ENCODE measurements at places on chromosomes 11 and 22. TPM values are rescaled to one million over a fixed set of nuclear protein-coding genes. Genes with fewer than 3 reads are reported as not detected.

DNA sequence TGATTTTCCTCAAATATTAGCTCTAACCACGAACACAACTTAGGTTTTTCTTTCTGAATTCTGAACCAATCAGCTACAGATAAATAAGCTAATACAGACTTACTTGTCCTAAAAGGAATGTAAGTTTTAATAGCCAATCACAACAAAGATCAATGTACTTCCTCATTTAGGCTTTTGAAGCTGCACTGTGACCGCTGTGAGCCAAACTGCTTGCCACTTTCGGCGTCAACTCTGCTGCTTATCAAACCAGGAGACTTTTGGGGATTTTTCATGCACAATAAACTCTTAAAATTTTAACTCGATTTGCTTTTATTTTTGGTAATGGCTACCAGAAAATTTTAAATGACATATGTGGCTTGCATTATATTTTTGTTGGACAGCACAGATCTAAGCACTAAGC lies 92.5 kb downstream of the TMPRSS5 start:
- no peaks in the 10 kb centered on the region for H3K4me1 ChIP-seq
- H3K27me3 ChIP-seq: peaks cover 12% of the 10 kb centered on the region
- no peaks in the 10 kb centered on the region for H3K36me3 ChIP-seq
- no peak overlapping the region for H3K4me3 ChIP-seq
- H3K27ac ChIP-seq: no peak overlapping the region
- no peak for DNase-seq

C11orf91 gene
- 0.40 TPM for total RNA-seq

GRCh38 chr22:36180038-36180880 lies 19.7 kb upstream of the APOL3 start:
- no peak overlapping the region for H3K4me3 ChIP-seq
- peaks cover 4% of the 10 kb centered on the region for H3K4me1 ChIP-seq
- peaks cover 4% of the 10 kb centered on the region for H3K36me3 ChIP-seq
- no peak overlapping the region for H3K27ac ChIP-seq
- peaks cover 5% of the 10 kb centered on the region for H3K27me3 ChIP-seq
- DNase-seq: peak; percentile 87

DNA sequence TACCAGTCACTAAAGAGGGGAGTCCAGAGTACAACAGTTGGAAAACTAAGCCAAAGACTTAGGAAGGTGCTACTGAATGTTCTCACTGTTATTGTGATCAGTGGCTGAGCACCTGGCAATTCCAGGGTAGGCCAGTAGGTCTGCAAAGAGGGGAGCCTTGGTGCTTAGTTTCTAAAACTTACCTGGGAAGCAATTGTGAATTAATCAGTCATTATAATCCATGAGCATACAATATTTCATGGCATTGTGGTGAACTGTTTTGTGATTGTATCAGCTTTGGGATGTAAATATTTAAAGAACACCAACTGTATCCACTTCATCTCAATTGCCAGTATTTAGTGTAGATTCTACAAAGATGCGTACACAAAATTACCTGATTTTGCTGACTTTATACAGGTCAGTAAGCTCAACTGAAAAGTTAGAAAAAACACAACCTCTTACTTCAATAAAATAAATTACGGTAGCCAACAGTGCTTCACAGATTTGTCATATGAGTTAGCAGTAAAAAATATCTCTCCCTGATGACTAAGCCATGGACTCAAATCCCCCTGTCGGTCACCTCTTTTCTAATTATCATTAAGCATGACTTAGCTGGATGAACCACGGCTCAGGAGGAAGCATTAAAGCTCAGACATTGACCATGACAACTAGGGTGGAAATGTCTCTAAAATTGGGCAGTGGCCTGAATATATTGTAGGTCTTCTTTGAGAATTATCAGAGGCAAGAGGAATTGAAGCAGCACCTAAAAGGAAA lies 30.8 kb upstream of the SORL1 start:
- peak overlapping the region; percentile 56 for H3K27ac ChIP-seq
- peaks cover 45% of the 10 kb centered on the region for H3K4me1 ChIP-seq
- H3K4me3 ChIP-seq: no peak overlapping the region
- DNase-seq: no peak

- H3K4me1 ChIP-seq: no peaks in the 10 kb centered on the region
- no peak for DNase-seq
- no peaks in the 10 kb centered on the region for H3K36me3 ChIP-seq
- peaks cover 9% of the 10 kb centered on the region for H3K27me3 ChIP-seq
- no peak overlapping the region for H3K27ac ChIP-seq
Observed at GRCh38 chr11:16881074-16881709, 133.0 kb downstream of the PLEKHA7 start.

DNA sequence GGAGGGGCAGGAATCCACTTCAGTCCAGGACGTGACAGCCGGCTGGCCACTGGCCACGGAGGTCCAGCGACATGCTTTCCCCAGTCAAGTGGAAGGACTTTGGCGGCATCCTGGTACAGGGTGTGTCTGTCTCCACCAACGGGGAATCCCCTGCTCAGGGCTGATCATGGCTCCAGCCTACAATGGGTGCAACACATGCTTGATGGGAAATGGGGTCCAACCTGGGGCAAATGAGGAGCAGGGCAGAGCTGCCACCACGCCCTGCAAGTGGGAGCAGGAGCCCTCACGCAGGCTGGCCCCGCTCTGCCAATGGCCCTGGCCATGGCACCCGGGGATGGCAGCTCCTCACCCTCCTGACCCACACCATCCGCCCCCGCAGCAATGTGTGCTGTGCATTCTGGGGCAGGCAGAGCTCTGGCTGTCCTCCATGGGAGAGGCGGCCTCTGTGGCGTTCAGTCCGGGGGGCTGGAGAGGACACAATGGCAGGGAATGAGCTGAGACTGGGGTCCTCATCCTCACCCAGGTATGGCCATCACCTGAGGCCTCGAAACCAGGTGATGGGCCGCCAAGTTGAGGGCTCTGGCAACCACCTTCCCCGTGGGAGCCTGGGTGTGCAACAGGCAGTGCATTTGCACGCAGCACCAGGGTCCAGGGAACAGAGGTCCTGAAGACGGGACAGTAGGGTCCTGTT lies 5.8 kb upstream of the SEPTIN5 start:
- DNase-seq: no peak
- no peak overlapping the region for H3K4me3 ChIP-seq
- H3K36me3 ChIP-seq: no peaks in the 10 kb centered on the region

DNA sequence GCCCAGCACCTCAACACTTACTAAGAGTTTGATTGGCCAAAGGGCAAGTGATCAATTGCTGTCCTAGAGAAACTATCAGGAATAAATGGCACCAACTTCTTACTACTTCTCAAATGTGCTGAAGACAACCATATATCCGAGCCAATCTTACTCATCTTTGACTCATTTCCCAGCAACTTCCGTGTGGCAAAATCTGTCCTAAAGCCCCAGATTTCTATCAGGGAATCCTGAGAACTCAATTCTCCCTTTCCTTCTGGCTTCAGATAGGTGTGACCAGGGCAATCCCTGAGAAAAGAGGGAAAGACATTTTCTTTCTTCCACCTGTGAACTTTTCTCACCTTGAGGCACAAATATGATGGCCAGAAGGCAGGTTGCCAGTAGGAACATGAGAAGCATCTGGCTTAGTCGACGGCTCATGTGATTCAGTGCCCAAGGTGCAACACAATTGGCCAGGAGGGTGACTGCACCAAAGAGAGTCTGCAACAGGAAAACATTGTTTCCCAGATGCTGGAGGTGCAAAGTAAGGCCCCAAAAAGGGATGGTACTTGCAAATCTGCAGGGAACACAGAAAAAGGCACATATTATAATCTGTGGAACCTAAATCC lies 21.8 kb upstream of the SLC22A24 start:
- peaks cover 32% of the 10 kb centered on the region for H3K27me3 ChIP-seq
- no peak overlapping the region for H3K4me3 ChIP-seq
- H3K4me1 ChIP-seq: no peaks in the 10 kb centered on the region
- no peak overlapping the region for H3K27ac ChIP-seq
- DNase-seq: no peak

HEPHL1 gene
- not detected for total RNA-seq

FGF3 gene
- total RNA-seq: not detected

- no peak overlapping the region for H3K4me3 ChIP-seq
- H3K4me1 ChIP-seq: no peaks in the 10 kb centered on the region
- H3K36me3 ChIP-seq: no peaks in the 10 kb centered on the region
- no peak overlapping the region for H3K27ac ChIP-seq
Observed at GRCh38 chr11:67538306-67538705, 15.1 kb upstream of the CABP2 start.

RIC8A gene
- total RNA-seq: 111 TPM

POLR3H gene
- total RNA-seq: 29.8 TPM

DNA sequence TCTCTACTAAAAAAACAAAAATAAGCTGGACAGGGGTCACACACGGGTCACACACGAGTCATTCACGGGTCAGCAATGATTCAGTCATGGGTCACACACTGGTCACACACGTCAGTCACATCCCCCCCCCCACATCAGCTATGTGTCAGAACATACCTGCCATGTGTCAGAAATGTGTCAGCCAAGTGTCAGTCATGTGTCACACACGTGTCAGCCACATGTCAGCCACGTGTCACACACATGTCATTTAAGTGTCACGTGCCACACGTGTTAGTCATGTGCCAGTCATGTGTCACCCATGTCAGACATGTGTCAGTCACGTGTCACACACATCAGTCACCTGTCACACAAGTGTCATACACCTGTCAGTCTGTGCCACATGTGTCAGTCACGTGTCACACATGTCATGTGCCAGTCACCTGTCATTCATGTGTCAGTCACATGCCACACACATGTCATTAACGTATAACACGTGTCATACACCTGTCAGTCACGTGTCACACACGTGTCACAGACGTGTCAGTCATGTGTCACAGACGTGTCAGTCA lies 28.7 kb upstream of the MMP20 start:
- H3K36me3 ChIP-seq: peaks cover 1% of the 10 kb centered on the region
- no peak overlapping the region for H3K4me3 ChIP-seq
- DNase-seq: no peak
- no peak overlapping the region for H3K27ac ChIP-seq

GRCh38 chr11:123519055-123519796 lies 89.2 kb downstream of the GRAMD1B start:
- no peak overlapping the region for H3K4me3 ChIP-seq
- no peak for DNase-seq
- H3K27ac ChIP-seq: no peak overlapping the region
- H3K4me1 ChIP-seq: peaks cover 8% of the 10 kb centered on the region
- H3K27me3 ChIP-seq: no peaks in the 10 kb centered on the region

GRCh38 chr11:6746086-6746618 lies 25.6 kb downstream of the OR2AG2 start:
- H3K27ac ChIP-seq: no peak overlapping the region
- H3K4me1 ChIP-seq: peaks cover 34% of the 10 kb centered on the region
- peaks cover 15% of the 10 kb centered on the region for H3K36me3 ChIP-seq
- no peak overlapping the region for H3K4me3 ChIP-seq
- H3K27me3 ChIP-seq: no peaks in the 10 kb centered on the region

PKNOX2 gene
- total RNA-seq: not detected

PNPLA5 gene
- total RNA-seq: not detected

GRCh38 chr22:49767355-49768062 lies 60.2 kb downstream of the BRD1 start:
- H3K27me3 ChIP-seq: no peaks in the 10 kb centered on the region
- no peaks in the 10 kb centered on the region for H3K36me3 ChIP-seq
- peak; percentile 53 for DNase-seq
- no peak overlapping the region for H3K27ac ChIP-seq
- peaks cover 4% of the 10 kb centered on the region for H3K4me1 ChIP-seq

DNA sequence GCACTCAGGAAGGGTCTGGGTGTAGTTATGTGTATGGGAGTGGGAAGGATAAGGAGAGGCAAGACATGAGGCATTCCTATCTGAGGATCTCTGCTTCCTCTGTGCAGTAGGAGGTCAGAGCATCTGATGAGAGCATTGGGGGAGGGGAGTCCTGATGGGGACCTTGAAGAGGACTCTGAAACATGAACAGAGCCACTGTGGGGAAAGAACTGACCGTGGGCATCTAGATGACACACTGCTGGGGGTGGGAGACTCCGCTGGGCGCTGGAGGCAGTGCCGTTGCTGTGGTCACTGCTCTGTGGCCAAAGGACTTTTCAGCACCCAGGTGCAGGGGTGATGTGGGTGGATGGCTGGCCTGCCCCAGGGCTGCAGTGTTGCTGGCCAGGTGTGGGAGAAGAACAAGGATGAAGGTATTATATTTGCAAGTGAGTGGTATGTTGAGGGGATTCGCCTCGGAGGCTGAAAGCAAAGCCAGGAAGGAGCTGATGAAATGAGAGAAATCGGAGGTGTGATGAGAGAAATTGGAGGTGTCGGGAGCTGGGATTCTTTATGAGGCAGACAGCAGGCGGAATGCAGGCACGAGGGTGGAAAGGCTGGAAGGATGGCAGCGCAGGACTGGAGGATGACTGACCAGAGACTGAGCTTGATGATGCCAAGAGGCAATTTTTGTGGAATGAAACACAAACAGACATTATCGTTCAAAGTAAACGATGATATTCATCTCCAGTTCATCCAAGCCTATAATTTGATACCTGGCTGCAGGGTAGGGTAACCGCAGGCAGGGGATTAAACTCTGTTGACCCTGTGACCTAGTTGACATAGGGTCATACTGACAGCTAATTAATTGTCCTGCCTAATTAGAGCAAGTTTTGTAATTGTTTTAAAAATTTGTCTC lies 19.4 kb upstream of the TMPRSS4 start:
- no peaks in the 10 kb centered on the region for H3K36me3 ChIP-seq
- H3K4me3 ChIP-seq: no peak overlapping the region
- peak overlapping the region; percentile 45 for H3K27ac ChIP-seq
- peaks cover 30% of the 10 kb centered on the region for H3K4me1 ChIP-seq
- peaks cover 7% of the 10 kb centered on the region for H3K27me3 ChIP-seq
- no peak for DNase-seq

- H3K4me3 ChIP-seq: no peak overlapping the region
- DNase-seq: no peak
- no peak overlapping the region for H3K27ac ChIP-seq
- no peaks in the 10 kb centered on the region for H3K4me1 ChIP-seq
- H3K27me3 ChIP-seq: no peaks in the 10 kb centered on the region
Observed at GRCh38 chr11:115624065-115624464, 119.8 kb upstream of the CADM1 start.

GRCh38 chr22:18044548-18045271 lies 20.3 kb upstream of the MICAL3 start:
- H3K4me1 ChIP-seq: no peaks in the 10 kb centered on the region
- no peak for DNase-seq
- peaks cover 9% of the 10 kb centered on the region for H3K27me3 ChIP-seq
- no peak overlapping the region for H3K27ac ChIP-seq
- no peak overlapping the region for H3K4me3 ChIP-seq

DNA sequence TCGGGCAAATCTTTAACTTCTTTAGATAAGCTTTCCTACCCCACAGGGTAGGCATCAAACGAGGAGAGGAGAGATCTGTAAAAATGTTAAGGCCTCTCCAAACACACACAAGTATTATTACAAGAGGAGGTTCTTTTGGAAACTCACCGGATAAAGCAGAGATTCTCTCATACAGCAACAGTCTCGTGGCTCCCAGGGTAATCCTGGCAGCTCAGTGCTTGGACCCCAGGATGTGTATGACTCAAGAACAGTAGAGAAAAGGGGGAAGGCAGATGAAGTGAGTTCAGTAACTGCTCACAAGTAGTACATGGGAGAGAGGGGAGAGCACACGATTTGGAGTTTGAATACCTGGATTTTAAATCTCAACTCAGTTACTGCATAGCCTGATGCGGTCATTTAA lies 120.9 kb downstream of the FEZ1 start:
- DNase-seq: no peak
- no peaks in the 10 kb centered on the region for H3K36me3 ChIP-seq
- no peak overlapping the region for H3K27ac ChIP-seq
- H3K27me3 ChIP-seq: peaks cover 39% of the 10 kb centered on the region

CDC45 gene
- 54.2 TPM for total RNA-seq
